GM12864 (cell line): ENCODE measurements at places on chromosomes 3 and 15.

- no peak for DNase-seq
Observed at GRCh38 chr3:43919029-43919428, 228.3 kb downstream of the ABHD5 start.

DNA sequence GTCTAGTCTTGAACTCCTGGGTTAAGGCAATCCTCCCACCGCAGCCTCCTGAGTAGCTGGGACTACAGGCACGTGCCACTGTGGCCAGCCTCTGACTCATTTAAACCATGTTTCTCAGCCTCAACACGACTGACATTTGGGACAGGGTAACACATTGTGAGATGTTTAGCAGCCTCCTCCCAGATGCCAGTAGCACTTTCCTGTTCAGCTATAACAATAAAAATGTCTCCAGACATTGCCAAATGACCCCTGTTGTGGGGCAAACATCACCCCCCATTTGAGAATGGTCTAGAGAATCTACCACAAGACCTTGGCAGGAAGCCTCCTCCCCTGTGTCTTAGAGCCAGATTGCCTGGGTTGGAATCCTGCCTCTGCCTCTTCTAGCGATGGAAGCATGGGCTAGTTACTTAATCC lies 8.4 kb downstream of the TMEM40 start:
- DNase-seq = no peak

DNA sequence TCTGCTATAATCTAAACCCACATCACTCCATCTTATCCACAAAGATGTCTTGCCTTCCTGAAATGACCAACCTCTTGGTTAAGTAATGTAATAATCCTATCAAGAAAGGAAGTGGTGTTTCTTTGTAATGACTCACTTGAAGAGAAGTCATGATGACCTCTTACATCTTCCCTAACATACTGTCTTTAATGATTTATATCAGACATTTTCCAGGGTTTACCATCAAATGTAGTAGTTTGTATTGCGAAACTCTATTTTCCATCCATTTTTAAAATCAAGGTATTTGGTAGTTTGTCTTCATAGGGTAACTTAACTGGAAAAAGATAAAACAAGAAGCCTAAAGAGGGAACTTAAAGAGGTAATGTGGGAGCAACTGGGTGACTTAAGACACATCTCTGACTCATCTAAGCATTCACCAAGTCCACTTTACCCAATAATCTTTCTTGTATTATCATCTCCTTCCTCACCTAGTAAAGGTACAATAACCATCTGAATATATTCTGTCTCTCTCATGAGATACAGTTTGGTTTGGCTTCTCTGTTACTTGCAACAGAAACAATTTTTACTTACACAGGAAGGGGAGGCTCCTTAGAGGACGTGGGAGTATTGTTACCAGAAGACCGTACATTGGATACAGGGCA lies 5.7 kb upstream of the MAPK6 start:
- no peak for DNase-seq

- DNase-seq = no peak
Observed at GRCh38 chr15:90143166-90143655, 40.9 kb upstream of the IDH2 start.

- no peak for DNase-seq
Observed at GRCh38 chr3:66508461-66508860, 7.6 kb upstream of the LRIG1 start.

GRCh38 chr15:75065851-75066509 lies 42.6 kb downstream of the PPCDC start:
- no peak for DNase-seq
